Stimulated activated CD8-positive, alpha-beta memory T cell treated with anti-CD3 and anti-CD28 coated beads, Interleukin-7, amount 100 ng/mL, for 1 hour (primary cell): ENCODE measurements at places on chromosomes 2 and 18.
A peak's percentile ranks its signal among the peaks of the same experiment; 100 is the strongest.

- no peak for DNase-seq
Observed at GRCh38 chr2:176161825-176162626, 4.9 kb downstream of the HOXD3 start.

GRCh38 chr18:43744960-43745745 lies 467.9 kb upstream of the SYT4 start:
- DNase-seq: no peak

DNA sequence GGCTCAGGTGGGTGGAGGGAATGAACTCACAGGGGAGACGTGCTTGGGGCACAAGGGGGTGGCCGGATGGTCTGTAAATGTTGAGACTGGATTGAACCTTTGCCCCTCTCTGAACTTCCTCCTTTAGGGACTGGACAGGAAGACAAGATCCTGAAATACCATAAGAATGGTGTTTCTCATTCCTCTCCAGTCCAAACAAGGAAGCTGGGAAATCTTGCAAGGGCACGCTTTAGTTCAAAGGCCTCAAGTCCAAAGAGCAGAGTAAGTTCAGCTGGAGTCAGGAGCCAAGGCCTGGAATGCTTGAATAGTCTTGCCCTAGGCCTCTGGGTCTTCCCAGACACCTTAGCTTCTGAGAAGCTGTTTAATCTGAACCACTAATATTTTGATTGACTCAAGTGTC lies 52.4 kb upstream of the SIX3 start:
- no peak for DNase-seq

GRCh38 chr18:8480506-8481328 lies 128.5 kb upstream of the RAB12 start:
- no peak for DNase-seq

DNA sequence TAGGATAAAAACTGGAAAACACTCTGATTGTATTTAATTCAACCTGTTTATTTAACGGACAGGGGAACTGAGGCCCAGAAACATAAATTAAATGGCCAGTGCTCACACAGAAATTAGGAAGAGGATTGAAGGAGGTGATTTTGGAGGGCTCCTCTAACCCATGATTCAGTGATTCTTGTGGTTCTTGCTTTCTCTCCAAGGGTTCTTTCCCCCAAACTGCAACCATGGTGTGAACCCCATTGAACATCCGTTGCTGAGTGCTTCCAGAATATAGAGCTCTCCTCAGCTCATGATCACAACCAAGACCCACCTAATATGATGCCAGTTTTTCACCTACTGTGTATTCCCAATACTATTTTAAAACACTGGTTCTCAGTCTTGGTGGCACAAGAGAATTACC lies 41.4 kb downstream of the BMP10 start:
- DNase-seq: no peak

GRCh38 chr18:3266062-3266608 lies 4.2 kb downstream of the MYL12B start:
- no peak for DNase-seq

DNA sequence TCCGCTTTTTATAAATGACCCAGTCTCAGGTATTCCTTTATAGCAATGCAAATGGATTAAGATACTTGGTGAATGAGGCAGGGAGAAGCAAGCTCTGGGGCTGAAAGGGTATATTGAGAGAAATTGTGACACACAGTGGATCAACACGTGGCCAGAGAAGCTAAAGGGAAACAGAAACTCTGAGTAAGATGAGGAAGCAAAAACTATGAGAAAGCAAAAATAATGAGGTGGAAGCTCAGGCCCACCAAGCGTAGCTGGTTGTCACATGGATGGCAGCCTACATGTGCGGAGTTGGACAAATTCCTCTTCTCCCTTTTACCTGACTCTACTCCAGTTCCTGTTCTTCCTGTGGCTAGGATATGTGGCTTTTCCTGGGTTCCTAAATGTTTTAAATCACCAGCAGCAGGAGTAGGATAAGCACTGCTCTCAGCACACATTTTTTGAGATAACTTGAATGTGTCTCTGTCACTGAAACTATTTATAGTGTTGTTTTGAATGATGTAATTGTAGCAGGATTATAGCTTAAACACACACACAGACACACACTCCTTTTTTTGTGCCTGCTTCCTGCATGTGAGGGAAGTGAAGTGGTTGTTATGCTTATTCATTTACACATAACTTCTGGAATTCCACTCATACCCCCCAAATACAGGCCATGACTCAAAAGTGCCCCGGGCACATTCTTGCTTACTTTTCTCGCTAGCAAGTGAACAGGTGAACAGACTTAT lies 30.1 kb upstream of the EPC2 start:
- DNase-seq: no peak

- DNase-seq: peak; percentile 72
Observed at GRCh38 chr2:11746376-11746806, at the start of gene LPIN1. Gene LPIN1, plus strand, starts transcription at chr2:11746632. Its CDS starts 18,910 bp downstream, at chr2:11765542.

DNA sequence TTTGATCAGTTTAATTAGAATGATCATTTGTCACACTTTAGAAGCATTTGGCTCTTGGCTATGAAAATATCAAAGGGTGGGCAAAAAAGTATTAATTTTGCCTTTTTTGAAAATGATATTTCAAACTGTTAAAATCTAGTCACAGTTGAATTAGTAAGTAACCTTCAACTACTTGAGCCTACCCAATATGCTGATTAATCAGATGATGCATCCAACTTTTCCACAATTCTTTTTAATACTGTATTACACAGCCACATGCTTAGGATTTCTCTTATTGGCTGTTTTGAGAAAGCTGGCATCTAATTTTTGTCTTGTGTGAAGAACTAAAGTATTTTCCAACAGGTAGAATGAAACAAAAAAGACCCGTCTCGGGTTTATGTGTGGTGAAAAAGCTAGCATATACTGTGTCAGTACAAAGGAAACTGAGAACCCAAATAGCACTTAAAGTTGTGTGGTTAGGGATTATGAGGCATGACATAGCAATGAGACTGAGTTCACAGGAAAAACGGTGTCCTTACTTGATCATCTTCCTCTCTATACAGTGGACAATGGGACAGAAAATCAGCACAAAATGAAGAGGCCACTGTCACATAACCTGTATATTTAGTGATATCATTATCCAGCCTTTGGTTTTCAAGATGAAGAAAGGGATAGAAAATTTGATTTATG lies 11.7 kb downstream of the OSBPL6 start:
- DNase-seq: no peak

DNA sequence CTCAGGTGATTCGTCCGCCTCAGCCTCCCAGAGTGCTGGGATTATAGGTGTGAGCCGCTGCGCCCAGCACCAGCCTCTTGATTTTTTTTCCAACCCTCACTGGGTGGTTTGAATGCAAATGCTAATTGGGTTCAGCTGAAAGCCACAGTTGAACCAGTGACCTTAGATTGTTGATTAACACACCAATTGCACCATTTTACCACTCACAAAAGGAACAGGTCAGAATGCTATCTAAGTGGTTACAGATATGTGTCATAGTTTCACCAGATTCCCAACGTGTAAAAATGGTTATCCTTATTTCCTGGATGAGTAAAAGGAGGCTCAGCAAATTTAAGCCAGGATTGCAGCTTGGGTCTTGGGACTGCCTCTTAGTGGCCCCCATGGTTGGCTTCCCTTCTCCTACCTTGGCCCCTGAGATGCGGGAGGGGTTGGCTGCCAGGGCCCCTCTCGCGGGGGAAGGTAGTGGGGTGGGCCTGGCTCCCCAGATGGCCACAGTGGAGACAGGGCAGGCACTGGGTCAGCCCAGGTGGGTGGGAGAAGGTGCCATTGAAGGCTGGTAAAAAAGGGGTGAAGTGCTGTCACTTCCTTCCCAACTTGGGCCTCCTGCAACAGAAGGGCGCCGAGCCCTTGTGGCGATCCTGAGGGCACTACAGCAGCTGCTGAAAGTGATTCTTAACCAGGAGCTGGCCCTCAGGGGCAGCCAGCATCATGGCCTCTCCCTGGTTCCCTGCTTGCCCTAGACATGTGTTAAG lies 164.9 kb upstream of the HAAO start:
- no peak for DNase-seq

- no peak for DNase-seq
Observed at GRCh38 chr2:135246711-135247270, 194.7 kb downstream of the RAB3GAP1 start.

GRCh38 chr2:158179660-158180059 lies 78.0 kb downstream of the UPP2 start:
- no peak for DNase-seq

DNA sequence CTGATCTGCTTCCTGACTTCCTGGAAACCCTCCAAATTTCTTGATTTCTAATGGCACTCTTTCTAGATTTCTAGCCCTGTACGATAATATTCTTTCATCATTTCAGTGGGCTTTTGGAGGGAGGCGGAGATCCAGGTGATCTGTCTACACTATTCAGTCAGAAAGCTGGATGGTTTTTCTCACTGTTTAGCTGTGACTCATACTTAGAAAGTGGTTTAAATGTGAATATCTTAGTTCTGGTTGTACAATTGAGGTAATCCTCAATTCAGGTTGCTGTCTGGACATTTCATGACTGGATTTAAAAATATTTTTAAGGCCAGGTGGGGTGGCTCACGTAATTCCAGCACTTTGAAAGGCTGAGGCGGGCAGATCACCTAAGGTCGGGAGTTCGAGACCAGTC lies 20.8 kb downstream of the SEH1L start:
- no peak for DNase-seq

- no peak for DNase-seq
Observed at GRCh38 chr18:52289392-52289791, 50.6 kb upstream of the DCC start.

DNA sequence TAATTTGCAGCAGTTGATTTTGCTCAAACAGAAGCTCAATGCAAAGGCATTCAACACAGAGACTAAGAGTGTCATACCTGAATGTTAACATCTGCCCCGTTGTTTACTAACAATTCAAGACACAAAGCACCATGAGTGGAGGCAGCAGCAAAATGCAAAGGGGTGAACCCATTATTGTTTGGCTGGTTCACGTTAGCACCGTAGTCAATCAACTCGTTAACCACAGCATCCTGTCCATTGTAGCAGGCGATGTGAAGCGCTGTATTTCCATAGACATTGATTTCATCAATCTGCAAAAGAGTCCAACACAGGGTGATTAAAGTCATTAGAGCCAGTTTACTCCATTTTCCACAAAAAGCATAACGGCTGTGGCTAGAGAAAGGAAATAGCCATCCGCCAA lies 189.3 kb downstream of the ANKRD44 start:
- DNase-seq: no peak

DNA sequence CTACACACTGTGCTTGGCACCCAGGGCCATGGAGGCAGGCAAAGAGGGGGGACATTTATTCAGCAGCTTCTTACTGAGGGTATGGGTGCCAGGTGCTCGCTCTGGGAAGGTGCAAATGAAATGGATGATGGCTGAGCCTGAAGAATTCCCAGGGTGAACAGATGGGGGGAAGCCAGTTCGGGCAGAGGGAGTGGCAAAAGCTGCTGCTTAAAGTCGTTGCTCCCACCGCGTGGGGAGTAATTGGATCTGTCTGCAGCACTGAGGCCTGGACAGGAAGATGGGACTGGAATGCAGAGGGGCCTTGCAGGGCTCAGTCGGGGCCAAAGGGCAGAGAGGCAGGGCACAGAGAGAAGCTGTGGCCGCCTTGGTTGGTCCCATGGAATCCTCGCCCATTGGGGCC lies 51.2 kb downstream of the NEDD4L start:
- DNase-seq: no peak

- DNase-seq: no peak
Observed at GRCh38 chr2:221388891-221389290, 183.2 kb downstream of the EPHA4 start.

GRCh38 chr18:31631526-31631925 lies 39.8 kb downstream of the TTR start:
- no peak for DNase-seq

- no peak for DNase-seq
Observed at GRCh38 chr2:64342195-64343099, 111.5 kb upstream of the LGALSL start.

- DNase-seq: no peak
Observed at GRCh38 chr2:48346124-48346536, 183.8 kb upstream of the STON1 start.

DNA sequence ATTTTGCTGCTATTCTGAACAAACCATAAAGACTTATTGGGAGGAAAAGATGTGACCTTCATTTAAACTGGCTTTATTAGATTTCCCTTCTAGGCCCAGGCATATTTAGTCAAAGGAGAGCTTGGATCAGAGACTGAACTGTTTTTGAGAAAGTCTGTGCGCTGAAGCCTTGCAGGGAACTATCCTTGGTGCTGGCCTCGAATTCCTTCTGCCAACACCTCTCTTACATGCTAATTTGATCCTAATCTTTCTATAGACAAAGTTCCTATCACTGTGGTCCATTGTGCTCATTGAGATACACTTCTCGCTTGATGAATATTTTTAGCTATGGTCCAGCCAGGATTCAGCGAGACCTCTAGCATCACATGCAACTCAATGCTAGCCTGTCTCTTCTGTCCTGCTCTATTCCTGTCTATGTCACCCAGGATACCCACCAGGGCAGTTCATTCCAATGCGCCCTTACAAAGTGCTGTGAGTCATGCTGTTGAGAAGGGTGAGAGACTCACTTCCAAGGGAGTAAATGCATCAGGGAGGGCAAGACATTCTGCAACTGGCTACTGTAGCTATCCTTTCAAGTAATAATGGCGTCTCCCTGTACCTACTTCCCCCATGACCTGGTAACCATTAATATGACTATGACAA lies 356.7 kb upstream of the LYPD1 start:
- DNase-seq: no peak

DNA sequence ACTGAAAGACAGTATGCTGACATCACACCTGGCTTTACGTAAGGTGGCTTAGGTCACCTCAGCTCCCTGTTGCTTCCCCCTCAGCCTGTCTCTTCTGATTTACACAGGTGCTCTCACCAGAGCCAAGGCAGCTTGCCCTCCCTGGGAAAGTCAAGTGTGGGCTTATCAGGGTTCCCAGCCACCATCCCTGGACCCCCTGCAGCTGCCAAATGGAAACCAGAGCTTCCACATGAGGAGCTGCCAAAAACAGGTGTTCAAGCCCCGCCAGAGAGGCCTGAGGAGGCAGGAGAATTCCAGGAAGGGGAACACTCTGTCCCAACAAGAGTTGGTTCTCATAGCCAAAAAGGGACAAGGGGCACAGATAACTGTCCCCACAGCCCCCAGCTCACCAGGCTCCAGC lies 266.7 kb downstream of the ATAD2B start:
- DNase-seq: no peak

- DNase-seq: no peak
Observed at GRCh38 chr2:173922760-173923159, 42.4 kb downstream of the SP3 start.

DNA sequence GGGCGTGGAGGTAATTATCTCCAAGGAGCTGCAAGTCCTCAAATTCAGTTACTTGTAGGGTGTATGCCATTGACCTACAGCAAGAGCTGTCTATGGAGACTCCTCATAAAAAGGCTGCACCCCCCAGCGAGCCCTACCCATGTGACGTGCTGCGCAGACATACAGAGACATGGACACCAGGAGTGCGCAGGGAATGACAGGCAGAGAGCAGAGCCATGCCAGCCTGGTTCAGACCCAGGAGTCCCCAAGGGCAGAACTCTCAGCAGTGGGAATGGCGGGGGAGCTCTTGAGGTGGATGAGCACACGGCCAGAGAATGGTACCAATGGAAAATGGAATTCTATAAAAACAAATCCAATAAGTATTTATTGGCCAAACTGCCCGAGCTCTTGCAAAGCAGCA lies 310.1 kb downstream of the MYCN start:
- DNase-seq: no peak
